ENCODE measurements at places on chromosomes 3 and 15. TPM values are rescaled to one million over a fixed set of nuclear protein-coding genes. Genes with fewer than 3 reads are reported as not detected.

Gene SLCO3A1
- total RNA-seq = 13.0 TPM

Gene HRG
- total RNA-seq = not detected

Gene GOLGA8T
- 0.22 TPM for total RNA-seq

GRCh38 chr3:151318313-151318712 lies 1.7 kb upstream of the GPR87 start:
- DNase-seq = no peak

- no peak for DNase-seq
Observed at GRCh38 chr3:146646261-146646660, 41.1 kb upstream of the PLSCR5 start.

- no peak for DNase-seq
Observed at GRCh38 chr3:178949896-178950295, 121.7 kb downstream of the ZMAT3 start.

GRCh38 chr3:112231727-112232126 lies 62.3 kb downstream of the SLC9C1 start:
- no peak for DNase-seq

GRCh38 chr3:32996048-32996754 lies 44.8 kb downstream of the CCR4 start:
- no peak for DNase-seq

- peak; percentile 52 for DNase-seq
Observed at GRCh38 chr15:73601451-73602445, 31.4 kb downstream of the NPTN start.

- no peak for DNase-seq
Observed at GRCh38 chr3:131474115-131474514, 28.7 kb downstream of the MRPL3 start.

All from left colon (tissue), 2 donors.